Lower leg skin (tissue), 4 donors: ENCODE measurements at places on chromosomes 5 and 9. TPM values are rescaled to one million over a fixed set of nuclear protein-coding genes. Genes with fewer than 3 reads are reported as not detected.

DNA sequence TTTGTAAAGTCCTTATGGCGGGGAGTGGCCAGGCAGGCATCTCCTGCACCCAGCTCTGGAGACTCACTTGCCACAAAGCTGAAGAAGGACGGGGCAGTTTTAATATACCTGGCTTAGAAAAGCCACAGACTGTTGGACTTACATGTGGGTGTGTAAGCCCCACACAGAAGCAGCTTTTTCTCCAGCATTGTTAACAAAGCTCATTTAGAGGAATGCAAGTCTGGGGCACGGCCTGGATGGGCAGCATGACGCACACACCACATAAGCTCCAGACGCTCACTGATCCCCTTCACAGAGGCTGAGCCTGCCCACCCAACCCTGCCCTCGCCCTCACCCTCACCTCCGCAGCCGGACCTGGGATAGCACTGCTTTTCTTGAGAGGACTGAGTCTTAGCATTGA is 58.0 kb upstream of the PDE8B start:
- DNase-seq, result no peak

GRCh38 chr9:28808042-28808441 is 1234.8 kb upstream of the C9orf72 start:
- no peak for DNase-seq

DNA sequence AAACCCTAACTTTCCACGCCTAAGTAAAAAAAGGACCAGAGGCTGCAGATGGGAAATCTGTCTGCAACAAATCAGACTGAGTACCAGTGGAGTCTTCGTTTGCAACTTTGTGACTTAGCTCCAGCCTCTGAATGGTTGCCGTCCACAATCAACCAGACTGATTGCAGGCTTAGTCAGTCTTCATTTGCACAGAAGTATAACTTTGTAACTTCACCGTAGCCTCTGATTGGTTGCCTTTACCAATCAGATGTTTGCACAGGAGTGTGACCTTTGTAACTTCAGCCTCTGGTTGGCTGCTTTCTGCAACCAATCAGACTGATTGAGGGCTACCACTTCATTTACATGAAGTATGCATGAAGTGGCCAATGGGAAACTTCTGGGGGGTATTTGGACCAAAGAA is 53.7 kb downstream of the TGFBR1 start:
- DNase-seq, result no peak

GRCh38 chr9:98774746-98775145 is 21.6 kb downstream of the ANKS6 start:
- no peak for DNase-seq

- no peak for DNase-seq
Observed at GRCh38 chr5:111563031-111563822, 50.9 kb upstream of the STARD4 start.

The ECM2 gene
- total RNA-seq, result 3.0 TPM

The TMEM215 gene
- not detected for total RNA-seq

DNA sequence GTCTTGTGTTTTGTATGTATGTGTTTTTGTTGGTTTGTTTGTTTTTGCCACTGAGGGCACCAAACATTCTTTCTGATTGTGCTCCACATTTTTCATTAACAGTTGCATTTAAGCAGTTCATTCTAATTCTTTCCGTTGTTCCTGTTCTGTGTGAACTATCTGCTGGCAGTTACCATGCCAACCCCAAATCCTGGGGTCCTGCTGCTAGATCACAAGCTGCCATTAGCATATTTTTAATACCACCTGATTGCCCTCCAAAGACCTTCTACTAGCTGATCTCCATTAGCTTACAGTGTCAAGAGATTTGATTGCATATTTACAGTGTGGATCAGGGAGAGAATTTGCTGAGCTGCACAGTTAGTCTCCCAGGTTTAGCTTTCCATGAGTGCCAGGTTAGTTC is 40.6 kb upstream of the STARD4 start:
- DNase-seq, result no peak

The SLC36A2 gene
- total RNA-seq, result 1.5 TPM

- DNase-seq, result peak; percentile 54
Observed at GRCh38 chr9:135910757-135911156, 3.4 kb upstream of the CAMSAP1 start.

The DUSP1 gene
- 1,588 TPM for total RNA-seq

DNA sequence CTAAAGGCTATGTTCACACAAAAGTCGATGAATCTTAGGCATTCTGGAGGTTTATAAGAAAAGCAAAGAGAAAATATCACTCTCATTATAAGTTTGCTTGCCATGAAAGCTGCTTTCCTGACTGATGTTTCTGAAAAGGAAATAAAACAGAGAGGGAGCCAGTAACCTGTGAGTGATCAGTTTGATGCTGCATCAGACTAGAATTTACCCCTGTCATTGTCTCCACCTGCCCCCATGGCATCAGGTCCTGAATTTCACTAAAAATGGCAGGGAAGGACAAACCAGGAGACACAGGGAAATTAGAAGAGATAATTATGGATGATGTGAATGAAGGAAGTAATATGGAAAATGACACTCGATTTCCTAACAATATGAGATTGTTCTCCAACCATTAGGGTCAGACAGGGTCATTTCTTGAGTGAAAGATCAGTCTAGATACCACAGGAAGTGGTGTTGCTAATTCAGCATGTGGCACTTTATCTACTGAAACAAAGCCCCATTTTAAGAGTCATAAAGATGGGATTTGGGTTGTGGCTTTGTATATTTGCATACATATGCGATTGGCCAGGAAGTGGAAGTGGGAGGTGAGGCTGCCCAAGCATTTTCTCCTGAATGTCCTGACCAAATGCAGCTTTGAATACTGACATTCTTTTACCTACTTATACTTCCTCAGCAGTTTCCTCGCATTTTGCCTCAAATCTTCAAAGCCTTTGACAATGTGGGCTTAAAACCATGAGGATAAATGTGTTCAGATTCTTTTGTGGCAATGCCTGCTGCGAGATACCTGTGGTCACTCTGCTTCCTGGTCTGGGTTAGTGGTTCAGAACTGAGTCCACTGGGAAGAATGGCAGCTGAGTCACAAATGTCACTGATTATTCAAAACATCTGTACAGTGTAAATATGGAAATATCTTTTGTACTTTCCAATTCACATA is 29.7 kb downstream of the MEGF10 start:
- DNase-seq, result no peak

The PCDHGA1 gene
- not detected for total RNA-seq

- DNase-seq, result no peak
Observed at GRCh38 chr5:2960294-2960693, 208.8 kb upstream of the IRX2 start.

GRCh38 chr5:39720136-39720535 is 295.4 kb upstream of the DAB2 start:
- DNase-seq, result no peak

DNA sequence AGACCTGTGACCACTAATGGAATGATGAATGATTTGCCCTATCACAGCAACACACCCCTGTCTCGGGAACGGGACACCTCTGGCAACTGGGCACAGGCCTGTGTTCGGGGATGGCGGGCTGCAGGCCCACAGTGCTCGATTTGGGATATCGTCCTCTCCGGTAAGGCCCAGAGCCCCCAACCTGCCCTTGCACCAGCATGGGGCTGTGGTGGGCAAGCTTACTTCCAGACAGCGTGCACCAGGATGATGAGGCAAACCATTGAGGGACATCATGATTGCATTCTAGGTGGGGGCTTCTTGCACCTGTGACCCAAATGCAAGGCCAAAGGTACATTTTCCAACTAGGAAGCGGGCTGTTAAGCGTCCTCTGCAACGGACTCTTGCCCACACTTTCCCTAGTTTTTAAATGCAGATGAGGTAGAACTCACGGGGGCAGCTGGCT is 275.4 kb downstream of the FSTL4 start:
- DNase-seq, result no peak

GRCh38 chr5:122730037-122730436 is 44.8 kb upstream of the SNX2 start:
- no peak for DNase-seq

GRCh38 chr9:90012949-90013348 is 408.1 kb downstream of the GADD45G start:
- no peak for DNase-seq

GRCh38 chr5:81779125-81779915 is 28.4 kb upstream of the SSBP2 start:
- peak; percentile 52 for DNase-seq

The WDR36 gene
- 23.3 TPM for total RNA-seq

The FGD3 gene
- total RNA-seq, result 3.4 TPM

DNA sequence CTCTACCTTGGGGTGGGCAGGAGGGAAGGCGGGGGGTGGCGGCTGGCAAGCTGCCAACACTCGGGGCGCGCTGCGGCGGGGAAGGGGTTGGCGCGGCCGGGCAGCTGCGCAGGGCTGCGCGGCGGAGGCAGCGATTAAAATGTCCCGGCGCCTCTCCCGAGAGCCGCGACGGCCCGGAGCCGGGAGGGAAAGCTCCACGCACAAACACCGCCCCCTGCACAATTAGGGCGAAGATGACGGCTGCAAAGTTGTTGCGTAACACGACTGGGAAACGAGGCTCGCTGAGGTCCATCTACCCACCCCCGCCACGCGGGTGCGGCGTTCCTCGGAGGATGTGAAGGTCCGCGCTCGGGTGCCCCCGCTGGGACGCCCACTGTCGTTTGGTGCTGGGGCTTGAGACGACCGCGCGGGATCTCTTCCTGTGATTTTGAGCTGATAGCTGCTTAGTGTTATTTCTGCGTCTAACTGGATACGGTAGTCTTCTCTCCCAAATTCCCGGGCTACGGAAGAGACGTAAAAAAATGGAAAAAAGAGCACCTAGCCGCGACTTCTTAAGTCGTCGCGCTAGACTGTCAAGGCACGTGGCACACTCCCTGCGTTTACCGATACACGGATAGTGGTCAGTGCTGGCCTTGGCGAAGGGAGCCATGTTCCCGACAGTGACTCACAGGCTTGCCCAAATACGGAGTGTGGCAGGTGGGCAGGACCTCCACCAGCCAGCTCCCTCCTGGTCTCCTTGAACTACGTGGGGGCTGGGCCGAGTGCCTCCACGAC is 958 bp upstream of the NFIL3 start:
- peak; percentile 88 for DNase-seq

- no peak for DNase-seq
Observed at GRCh38 chr5:163205645-163206044, 231.8 kb upstream of the CCNG1 start.

GRCh38 chr5:108432024-108432423 is 50.1 kb upstream of the FBXL17 start:
- DNase-seq, result no peak

- no peak for DNase-seq
Observed at GRCh38 chr5:10501554-10502075, 59.9 kb downstream of the ROPN1L start.

DNA sequence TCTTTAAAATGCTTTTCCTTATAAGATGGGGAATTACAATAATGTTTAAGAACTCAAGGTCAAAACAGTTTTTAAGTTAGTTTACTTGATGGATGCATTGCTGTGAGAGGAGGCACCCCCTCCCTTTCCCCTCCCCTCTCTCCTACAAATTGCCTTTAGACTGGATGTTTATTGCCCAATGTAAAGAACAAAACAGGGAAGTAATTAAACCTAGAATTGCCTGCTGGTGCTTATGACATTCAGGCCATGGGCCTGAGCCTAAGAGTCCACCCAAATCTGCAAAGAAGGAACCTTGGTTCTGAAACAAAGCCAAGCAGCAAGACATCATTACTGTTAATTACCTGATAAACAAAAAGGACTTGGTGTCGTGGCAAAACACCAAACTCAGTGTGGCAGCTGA is 630.3 kb downstream of the ISL1 start:
- DNase-seq, result no peak

DNA sequence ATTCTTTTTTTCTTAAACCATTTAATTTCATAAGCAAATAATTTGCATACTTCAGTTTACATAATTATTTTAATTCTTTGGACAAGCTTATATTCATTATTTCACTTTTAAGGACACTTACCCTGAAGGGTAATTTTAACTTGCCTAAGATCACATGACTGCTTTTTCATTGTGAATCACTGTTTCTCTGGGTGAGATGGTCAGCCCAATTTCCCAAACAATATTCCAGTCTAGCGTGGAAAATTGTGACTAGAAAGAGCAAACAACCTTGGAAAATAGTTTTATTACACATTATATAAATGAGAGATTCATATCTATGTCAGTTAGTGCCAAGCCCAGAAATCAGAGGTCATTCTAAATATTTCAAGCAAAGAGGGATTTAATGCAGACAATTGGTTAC is 21.4 kb upstream of the JAKMIP2 start:
- no peak for DNase-seq
